ENCODE measurements at places on chromosomes 16 and 17. TPM values are rescaled to one million over a fixed set of nuclear protein-coding genes. Genes with fewer than 3 reads are reported as not detected.

DNA sequence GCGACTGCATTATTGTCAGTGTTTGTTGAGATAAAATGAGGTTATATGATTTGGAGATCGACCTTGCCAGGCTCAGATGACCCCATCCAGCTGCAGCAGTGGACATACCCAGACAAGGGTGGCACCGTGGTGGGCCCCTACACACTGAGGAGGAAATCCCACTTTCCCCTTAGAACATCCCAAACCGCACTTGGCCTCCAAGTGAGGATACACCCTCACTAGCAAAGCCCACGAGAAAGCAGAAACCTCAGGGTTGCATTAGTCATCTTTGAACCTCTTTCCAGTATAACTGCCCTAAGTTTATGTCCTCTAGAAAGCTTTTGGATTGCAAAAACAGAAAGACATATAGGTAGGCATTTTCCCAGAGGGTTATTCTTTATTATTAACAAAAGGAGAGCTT, 101.5 kb downstream of the CLEC16A start:
- DNase-seq = no peak

DNA sequence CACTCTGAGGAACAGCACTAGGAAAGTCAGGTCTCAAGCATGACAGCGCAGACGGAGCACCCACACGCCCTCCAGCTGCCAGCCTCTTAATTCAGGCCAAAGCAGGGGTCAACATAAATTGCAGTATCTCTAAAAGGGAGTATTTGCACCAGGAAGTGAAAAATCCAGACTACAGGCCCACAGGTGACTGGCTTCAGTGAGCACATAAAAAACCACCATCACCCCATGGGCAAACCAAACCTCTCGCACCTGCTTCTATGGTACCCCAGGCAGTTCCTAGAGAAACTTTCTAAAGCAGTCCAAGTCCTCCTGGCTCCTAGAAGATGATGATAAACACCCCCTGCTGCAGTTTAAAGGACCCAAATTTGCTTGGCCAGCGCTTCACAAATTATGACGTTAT, 129.8 kb downstream of the ZNF423 start:
- no peak for DNase-seq

GRCh38 chr17:35775039-35775438, 14.4 kb downstream of the C17orf50 start:
- no peak for DNase-seq

GRCh38 chr17:47993964-47994363, 23.1 kb downstream of the CDK5RAP3 start:
- no peak for DNase-seq

GRCh38 chr17:77227461-77228240, 86.9 kb downstream of the SEC14L1 start:
- no peak for DNase-seq

- DNase-seq = no peak
These were observed 24.4 kb downstream of the PRMT7 start for GRCh38 chr16:68335175-68335574.

DNA sequence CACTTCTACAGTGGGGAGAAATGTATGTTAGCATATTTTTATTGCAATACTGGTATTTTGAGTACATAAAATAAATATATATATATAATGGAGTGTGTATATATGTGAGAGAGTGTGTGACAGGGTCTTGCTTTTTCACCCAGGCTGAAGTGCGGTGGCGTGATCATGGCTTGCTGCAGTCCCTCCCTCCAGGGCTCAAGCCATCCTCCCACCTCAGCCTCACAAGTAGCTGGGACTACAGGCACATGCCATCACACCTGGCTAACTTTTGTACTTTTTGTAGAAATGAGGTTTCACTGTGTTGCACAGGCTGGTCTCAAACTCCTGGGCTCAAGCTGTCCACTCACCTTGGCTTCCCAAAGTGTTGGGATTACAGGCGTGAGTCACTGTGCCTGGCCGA, 4.1 kb downstream of the CYLD start:
- DNase-seq = no peak

- no peak for DNase-seq
These were observed at the start of gene NOG for GRCh38 chr17:56593646-56594319. Gene NOG (plus strand): TSS chr17:56593699. CDS start chr17:56594224, 525 bp downstream.

GRCh38 chr16:85528528-85529387, 84.4 kb upstream of the GSE1 start:
- no peak for DNase-seq

DNA sequence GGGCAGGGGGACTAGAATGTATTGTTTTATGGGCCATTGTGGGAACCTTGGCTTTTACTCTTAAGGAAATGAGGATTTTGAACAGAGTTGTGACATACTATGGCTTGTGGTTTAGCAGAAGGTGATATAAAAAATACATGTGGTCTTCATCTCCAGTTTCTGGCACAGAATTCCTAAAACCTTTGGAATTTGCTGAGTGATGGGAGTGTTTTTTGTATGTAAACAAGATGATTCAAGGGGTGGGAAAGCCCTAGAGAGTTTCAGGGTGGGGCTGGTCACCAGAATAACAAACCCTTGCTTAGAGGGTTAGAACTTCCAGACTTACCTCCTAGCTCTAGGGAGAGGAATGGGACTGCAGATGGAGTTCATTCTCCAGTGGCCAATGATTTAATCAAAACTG, 316.1 kb downstream of the PHKB start:
- no peak for DNase-seq

DNA sequence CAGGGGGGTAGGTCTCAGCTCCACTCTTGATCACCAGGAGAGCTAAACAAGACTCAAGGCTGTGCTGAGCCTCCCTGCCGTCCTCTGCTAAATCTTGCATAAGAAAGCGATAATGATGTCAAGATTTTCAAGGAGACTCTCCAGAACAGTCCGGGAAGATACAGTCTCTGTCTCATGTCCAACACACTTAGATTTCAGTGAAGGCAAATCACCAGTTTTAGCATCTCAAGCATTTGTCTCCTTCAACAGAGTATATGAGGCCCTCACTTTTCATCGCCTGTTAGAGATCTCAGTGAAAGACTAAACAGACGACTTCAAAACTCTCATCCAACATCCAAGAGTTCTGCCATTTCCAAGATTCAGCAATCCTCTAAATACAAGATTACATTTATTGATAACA, 13.6 kb downstream of the CDYL2 start:
- no peak for DNase-seq

Gene OR1A1
- total RNA-seq = not detected

Gene ZNF213
- total RNA-seq = 2.4 TPM

Gene TLCD3A
- total RNA-seq = 35.6 TPM

Gene GSG1L
- total RNA-seq = not detected

Gene AKAP10
- total RNA-seq = 14.3 TPM
